ENCODE measurements at places on chromosomes 1 and 21. TPM values are rescaled to one million over a fixed set of nuclear protein-coding genes. Genes with fewer than 3 reads are reported as not detected.

DNA sequence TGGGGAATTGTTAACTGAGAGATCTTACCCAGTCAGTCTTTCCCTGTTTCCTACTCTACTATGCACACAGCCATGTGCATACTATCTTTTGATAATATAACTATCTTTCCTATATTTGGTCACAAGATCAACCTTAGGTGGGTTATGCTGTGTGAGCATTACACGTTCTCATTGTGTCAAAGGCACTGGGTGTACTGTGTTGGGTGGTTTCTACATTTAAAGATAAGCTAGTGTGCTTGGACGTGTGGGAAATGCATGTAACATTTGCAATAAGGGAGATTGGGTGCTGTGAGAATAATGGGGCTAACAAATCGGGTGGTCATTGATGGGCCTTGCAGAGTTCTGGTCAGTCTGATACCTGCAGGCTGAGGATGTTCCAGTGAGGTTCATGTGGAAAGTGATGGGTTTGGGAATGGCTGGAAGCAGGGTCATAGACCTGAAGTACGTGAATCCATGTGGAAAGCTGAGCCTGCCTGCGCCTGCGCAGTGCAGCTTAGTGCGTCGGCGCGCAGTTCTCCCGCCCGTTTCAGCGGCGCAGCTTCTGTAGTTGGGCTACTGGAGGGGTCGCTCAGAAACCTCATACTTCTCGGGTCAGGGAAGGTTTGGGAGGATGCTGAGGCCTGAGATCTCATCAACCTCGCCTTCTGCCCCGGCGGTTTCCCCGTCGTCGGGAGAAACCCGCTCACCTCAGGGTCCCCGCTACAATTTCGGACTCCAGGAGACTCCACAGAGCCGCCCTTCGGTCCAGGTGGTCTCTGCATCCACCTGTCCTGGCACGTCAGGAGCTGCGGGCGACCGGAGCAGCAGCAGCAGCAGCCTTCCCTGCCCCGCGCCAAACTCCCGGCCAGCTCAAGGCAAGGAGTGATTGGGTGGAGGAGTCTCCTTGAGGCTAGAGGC, at the start of gene MSH4:
Gene MSH4 (plus strand): TSS at position 507 of the 897 bp plus-strand sequence. CDS start 104 bp downstream, at position 611.
- H3K4me3 ChIP-seq: no peak within 1 kb of the TSS
- peak; percentile 16 for DNase-seq
- no peaks in the 10 kb centered on the region for H3K4me1 ChIP-seq
- H3K36me3 ChIP-seq: peaks cover 91% of the 10 kb centered on the region
- H3K27me3 ChIP-seq: no peaks in the 10 kb centered on the region
- H3K27ac ChIP-seq: no peak within 1 kb of the TSS

DNA sequence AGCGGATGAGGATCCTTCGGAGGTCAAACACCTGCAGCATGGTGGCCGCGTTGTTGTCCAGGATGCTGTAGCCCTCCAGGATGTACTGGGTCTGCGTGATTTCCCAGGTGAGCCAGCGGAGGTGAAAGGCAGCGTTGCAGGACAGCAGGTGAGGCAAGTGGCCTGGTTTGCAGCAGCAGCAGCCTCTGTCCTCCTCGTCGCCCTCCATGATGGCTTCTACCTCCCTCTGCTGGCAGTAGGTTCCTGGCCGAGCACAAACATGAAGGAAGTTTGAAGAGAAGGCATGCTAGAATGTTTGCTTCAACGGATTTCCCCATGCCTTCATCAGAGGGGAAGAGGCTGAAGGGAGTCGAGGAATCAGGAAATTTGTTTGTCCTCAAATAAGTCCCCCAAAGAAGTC, 74.7 kb downstream of the NTPCR start:
- H3K36me3 ChIP-seq: no peaks in the 10 kb centered on the region
- H3K27ac ChIP-seq: no peak overlapping the region
- no peak overlapping the region for H3K4me3 ChIP-seq
- H3K27me3 ChIP-seq: no peaks in the 10 kb centered on the region
- peak; percentile 16 for DNase-seq
- H3K4me1 ChIP-seq: no peaks in the 10 kb centered on the region

DNA sequence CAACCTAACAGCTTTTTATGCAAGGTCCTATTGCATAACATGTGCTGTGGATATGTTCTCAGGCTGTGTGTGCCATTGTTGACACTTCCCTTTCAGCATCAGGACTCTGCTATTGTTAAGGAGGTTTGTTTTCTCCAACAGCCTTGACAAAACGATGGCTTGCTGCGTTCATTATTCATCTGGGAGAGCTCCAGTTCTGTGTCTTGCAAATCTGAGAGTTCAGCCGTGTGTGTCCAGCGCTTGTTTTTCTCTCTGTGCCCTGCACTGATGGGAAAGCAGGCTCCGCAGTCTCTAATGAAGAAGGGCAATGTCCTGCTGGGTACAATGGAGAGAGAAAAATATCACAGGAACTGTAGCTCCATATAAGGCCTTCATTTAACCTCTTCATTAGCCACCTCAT, 63.7 kb downstream of the CLDN17 start:
- DNase-seq: no peak
- H3K27me3 ChIP-seq: no peaks in the 10 kb centered on the region
- H3K27ac ChIP-seq: no peak overlapping the region
- H3K4me3 ChIP-seq: no peak overlapping the region

GRCh38 chr1:174413632-174414031, 34.1 kb upstream of the GPR52 start:
- H3K36me3 ChIP-seq: no peaks in the 10 kb centered on the region
- H3K27ac ChIP-seq: no peak overlapping the region

The TRIM45 gene
- total RNA-seq: 7.3 TPM

The CALML6 gene
- 25.6 TPM for total RNA-seq

The NMNAT1 gene
- 13.0 TPM for total RNA-seq

The ZNF670 gene
- 0.83 TPM for total RNA-seq
